ENCODE measurements at places on chromosomes 2 and 18.

- DNase-seq, result no peak
Measured at GRCh38 chr2:235727174-235727573, 233.3 kb downstream of the AGAP1 start.

GRCh38 chr2:99953750-99954149 is 188.6 kb downstream of the AFF3 start:
- no peak for DNase-seq

- DNase-seq, result no peak
Measured at GRCh38 chr2:197109326-197109725, 182.8 kb upstream of the PGAP1 start.

DNA sequence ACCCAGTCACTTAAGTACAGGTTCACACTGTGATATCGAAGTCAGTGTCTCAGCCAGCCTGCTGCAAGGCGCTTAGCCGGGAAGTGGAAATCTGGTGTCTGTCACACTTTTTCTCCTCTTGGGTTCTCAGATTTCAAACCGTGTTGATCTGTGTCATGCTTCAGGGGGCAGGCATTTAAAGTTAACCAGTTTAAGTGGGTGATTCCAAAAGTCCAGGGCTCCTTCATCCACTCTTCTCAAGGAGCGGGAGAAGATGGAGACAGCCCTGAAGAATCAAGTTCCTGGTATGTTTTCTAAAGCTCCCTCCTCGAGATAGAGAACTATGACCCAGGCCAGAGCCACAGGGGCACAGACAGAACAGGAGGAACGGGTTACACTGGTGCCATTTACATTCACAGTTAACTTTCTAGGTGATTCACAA is 331.7 kb downstream of the GBX2 start:
- no peak for DNase-seq

DNA sequence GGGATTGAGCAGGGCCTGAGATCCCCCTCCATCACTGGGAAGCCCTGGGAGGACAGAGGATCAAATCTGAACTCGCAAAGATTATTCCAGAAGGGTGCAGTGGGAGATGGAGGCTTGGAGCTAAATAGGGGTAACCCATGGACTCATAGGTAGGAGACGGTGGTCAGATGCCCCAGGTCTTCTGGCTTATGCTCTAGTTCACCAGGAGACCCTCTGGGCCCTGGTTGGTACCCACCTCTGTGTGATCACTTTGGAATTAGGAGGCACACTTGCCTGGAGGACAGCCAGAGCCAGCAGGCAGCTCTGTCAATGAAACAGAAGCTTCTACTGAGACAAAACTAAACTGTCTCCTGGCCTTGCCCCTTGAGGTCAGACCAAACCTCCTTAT is 110.6 kb downstream of the TGFA start:
- DNase-seq, result no peak

DNA sequence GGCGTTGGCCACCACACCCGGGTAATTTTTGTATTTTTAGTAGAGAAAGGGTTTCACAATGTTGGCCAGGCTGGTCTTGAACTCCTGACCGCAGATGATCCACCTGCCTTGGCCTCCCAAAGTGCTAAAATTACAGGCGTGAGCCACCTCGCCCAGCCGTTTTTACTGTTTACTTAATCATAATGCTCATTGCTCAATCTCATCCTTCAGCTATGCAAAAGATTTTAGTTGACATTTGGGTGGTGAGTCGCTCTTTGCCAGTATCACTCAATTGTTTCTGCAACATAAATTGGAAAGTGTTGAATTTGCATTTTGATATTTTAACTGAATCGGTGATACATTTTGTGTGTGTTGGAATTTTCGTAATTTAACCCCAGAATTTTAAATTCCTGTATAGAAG is 7.8 kb upstream of the ZNF532 start:
- no peak for DNase-seq

GRCh38 chr2:70655786-70656185 is 102.2 kb upstream of the TGFA start:
- DNase-seq, result no peak

DNA sequence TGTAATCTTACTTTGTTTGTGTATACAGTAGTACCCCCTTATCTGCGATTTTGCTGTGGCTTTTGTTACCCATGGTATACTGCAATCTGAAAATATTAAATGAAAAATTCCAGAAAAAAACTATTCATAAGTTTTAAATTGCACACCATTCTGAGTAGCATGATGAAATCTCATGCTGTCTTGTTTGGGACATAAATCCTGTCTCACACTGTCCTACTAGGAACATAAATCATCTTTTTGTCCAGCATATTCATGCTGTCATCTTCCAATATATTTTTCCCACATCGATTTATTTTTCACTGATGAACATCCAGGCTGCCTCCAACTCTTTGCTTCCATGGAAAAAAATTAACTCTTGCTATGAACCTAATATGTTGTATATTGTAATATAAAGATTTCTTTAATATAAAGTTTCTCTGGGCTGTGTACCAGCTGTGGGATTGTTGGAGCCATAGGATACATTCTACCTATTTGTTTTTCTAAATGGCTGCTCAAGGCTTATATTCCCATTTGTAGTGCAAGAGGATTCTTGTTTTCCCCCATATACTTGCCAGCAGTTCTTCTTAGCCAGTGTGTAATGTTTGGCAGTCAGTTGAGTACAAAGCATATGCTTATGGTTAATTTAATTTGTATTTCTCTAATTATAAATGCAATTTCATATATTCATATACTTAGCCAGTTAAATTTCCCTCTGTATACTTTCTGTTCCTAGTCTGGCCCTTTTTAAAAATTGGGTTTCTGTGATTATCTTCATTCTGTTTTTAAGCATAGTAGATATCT is 114.3 kb upstream of the MYO3B start:
- DNase-seq, result no peak

GRCh38 chr2:183495589-183496267 is 371.5 kb downstream of the NUP35 start:
- DNase-seq, result no peak

DNA sequence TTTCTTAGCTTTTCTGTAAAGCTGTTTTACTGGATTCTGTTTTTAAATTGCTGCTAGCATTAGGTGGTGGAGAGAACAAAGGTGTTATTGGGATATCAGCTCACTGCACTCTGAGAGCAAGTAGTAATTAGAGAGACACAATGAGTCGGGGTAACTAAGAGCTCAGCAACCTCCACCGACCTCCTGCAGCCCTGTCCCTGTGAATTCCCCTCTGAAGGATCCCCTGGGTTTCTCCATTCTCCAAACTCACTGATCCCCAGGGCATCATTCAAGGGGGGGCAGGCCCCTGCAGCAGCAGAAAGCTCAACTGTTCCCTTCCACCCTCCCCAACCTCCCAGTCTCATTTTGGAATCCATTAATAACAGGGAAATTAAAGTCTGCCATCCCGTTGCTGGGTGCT is 73.0 kb downstream of the MTCL1 start:
- DNase-seq, result no peak

GRCh38 chr2:161417438-161418274 is 1.6 kb downstream of the TBR1 start:
- no peak for DNase-seq

- no peak for DNase-seq
Measured at GRCh38 chr2:5674026-5674340, 18.2 kb upstream of the SOX11 start.

GRCh38 chr2:147149575-147150240 is 695.1 kb upstream of the ACVR2A start:
- DNase-seq, result no peak

- no peak for DNase-seq
Measured at GRCh38 chr18:74234326-74235171, 57.2 kb downstream of the CYB5A start.

- DNase-seq, result no peak
Measured at GRCh38 chr2:127313406-127313805, 19.5 kb upstream of the ERCC3 start.

DNA sequence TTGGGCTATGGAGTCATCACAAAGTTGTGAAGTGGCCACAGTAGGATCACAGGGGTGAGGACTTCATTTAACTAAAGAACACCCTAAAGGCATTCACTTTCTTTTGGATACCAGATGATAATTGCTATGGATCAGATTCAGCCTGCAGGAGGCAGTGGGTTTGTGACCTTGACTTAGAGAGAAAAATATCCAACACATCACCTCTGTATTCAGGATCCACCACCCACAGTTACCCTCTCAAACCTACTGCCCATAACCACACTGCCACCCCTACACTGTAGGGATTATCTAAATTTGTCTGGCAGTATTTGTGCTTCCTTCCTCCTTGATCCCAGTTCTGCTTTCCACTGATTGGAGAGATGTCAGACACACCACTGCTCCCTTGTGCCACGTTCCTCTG is 269.4 kb downstream of the MYCN start:
- no peak for DNase-seq

DNA sequence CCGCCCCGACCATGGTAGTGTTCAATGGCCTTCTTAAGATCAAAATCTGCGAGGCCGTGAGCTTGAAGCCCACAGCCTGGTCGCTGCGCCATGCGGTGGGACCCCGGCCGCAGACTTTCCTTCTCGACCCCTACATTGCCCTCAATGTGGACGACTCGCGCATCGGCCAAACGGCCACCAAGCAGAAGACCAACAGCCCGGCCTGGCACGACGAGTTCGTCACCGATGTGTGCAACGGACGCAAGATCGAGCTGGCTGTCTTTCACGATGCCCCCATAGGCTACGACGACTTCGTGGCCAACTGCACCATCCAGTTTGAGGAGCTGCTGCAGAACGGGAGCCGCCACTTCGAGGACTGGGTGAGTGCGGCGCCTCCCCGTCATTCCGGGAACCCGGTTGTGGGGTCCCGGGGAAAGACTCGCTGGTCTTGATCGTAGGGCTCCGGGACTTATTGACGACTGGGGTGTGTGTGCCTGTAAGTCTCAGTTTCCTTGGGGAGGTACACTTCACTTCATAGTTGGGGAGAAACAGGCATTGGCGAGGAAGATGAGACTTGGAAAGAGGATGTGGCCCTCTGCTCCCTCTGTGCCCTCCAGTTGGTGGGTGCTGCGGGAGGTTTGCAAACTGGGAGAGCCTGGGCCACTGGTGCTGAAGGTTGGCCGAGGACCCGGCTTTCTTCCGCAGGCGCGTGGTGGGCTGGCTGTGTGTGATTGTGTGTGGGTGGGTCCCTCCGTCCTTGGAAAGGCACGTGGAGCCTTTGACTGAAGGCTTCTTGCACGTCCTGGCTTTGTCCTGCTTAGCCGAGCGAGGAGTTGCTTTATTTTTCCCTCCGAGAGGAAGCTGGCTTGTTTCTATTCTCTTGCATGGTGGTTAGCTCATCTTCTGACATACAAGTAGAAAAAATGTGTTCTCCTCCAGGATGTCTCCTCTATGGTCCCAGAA is 886 bp downstream of the PRKCE start:
- no peak for DNase-seq

DNA sequence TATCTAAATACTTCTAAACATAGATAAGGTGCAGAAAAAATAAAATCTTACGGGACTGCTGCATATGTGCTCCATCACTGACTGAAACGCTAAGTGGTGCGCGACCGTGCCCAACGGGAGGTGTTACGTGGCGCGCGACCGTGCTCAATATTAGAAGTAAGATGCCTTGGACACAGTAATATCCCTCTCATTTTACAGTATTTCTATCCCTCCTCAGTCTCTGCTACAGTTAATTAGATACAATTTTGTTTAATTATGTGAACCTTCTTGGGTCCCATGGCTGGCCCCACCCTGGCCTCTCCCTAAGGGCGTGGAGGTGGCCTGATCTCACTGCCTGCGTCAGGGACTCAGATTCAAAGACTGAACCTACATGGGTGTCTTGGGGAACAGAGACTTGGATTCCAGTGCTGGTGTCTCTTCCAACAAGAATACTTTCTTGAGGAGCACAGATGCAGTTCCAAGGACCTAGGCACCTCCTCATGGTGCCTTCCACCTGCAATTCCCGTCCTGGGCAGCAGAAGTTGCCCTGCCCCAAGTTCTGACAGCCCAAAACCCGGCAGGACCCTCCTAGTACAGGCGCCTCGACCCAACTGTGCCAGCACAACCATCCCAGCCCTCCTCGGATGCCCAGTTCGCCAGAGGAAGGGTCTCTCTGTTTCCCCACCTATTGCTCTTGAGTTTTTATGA is 59.2 kb downstream of the PARD6G start:
- DNase-seq, result no peak

DNA sequence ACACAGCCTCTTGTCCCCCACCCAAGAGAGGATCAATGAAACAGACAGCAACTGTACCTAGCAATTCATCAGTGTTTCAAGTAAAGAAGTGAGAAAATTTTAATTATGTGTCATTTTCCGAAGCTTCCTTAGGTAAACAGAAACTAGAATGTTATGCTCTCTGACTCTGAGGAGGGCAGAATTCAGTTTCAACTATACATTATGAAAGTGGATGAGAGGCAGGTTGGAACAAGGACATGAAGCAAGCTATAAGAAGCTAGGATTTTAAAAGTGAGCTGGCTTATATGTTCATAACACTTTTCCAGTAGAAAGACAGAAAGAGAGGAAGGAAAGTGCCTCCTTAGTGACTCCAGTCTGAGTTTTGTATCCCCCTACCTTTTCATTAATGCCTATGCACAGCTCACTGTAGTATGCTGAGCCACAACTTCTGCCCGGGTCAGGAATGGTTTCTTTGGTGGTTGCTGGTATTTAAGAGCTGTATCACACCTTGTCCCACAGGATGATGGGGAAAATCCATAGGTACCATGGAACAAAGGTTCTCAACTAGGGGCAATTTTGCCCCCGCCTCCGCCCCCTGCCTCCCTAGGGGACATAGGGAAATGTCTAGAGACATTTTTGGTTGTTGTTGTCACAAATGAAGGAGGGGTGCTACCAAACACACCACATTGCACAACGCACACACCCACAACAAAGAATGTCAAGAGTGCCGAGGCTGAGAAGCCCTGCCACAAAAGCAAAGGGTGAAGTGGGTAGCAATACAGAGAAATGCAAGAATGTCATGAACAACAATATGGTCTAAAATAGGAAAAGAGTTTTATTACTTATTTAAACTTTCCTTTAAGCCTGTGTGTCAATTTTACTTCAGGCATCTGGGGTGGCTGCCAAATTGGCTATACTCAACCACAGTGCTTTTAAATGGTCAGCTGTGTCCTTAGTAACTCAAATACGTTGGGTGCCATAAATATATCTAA is 161.0 kb upstream of the ZFP36L2 start:
- DNase-seq, result no peak

DNA sequence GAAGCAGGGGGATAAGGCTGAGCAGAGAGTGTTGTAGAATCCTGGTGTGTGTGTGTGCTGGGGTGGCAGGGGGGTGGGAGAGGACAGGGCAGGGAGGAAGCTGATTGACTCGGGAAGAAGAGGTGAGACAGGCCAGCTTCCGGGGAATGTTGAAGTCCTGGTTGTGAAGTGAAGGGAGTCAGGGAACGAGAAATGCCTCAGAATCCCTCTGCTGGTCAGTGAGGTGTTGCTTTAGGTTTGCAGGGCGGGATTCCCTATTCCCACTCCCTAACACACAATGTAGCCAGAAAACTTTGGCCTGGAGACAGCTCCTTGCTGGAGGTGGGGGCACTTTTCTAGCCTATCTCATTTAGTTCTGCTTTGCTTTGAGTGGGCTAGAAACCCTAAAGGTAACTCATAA is 265.1 kb downstream of the HAUS1 start:
- no peak for DNase-seq

- DNase-seq, result no peak
Measured at GRCh38 chr2:8138525-8138922, 543.3 kb upstream of the ID2 start.

- DNase-seq, result peak; percentile 42
Measured at GRCh38 chr2:105919191-105919811, 174.6 kb downstream of the NCK2 start.
